ENCODE measurements at places on chromosomes 4 and X. TPM values are rescaled to one million over a fixed set of nuclear protein-coding genes. Genes with fewer than 3 reads are reported as not detected.

DNA sequence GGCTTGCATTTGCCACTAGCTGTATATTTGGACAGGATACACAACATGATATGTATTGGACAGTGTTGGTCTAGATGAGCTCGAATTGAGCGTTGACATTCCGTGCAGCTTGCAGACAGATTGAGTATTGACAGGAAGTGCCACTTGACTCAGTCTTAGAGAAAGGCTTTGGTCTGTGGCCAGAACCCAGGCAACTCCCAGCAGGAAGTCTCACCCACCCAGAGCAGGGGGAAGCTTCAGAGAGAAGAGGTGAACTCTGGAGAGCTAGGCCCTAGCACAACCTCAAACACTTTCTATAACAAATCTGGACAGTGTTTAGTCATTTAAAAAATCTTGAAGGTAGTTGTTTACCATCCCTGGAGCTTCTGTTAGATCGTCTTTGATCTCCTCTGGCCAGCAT lies 280.5 kb downstream of the FBXW7 start:
- no peaks in the 10 kb centered on the region for H3K4me1 ChIP-seq
- no peak for DNase-seq
- H3K4me3 ChIP-seq, result no peak overlapping the region
- no peaks in the 10 kb centered on the region for H3K36me3 ChIP-seq
- no peaks in the 10 kb centered on the region for H3K27me3 ChIP-seq
- H3K27ac ChIP-seq, result no peak overlapping the region

RASGEF1B gene
- total RNA-seq, result 8.5 TPM

SLAIN2 gene
- total RNA-seq, result 199 TPM

SLC16A2 gene
- total RNA-seq, result 8.3 TPM

GRCh38 chr4:170675568-170676262 lies 586.0 kb upstream of the AADAT start:
- DNase-seq, result no peak
- H3K27me3 ChIP-seq, result no peaks in the 10 kb centered on the region
- H3K27ac ChIP-seq, result no peak overlapping the region
- no peaks in the 10 kb centered on the region for H3K36me3 ChIP-seq

DNA sequence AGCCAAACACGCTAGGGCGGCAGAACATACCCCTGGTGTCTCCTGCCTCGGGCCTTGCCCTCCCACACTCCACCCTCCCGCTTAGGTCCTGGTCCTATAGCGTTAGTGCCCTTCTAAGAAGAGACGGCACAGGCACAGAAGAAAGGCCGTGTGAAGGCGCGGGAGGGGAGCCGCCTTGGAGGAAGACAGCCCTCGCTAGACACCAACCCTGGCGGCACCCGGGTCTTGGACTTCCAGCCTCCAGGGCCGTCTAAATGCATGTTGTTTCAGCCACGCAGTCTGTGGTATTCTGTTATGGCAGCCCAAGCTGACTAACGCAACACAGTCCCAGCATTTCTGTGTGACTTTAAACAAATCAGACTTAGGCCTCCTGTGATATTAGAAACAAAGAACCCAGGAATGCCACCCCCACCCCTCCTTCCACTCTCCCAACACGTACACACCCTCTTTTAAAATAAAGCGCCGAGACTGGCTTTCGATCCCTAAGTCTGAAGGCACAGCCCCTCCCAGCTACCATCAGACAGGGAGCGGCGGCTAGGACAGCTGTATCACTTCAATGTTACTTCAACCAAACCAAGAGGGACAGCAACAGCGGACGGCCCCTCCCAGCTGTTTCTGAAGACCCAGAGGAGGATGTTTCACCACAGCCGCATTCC lies 128.0 kb downstream of the AFAP1 start:
- H3K4me1 ChIP-seq, result peaks cover 52% of the 10 kb centered on the region
- peak overlapping the region; percentile 9 for H3K4me3 ChIP-seq
- H3K27me3 ChIP-seq, result no peaks in the 10 kb centered on the region
- DNase-seq, result peak; percentile 90
- H3K36me3 ChIP-seq, result peaks cover 38% of the 10 kb centered on the region
- H3K27ac ChIP-seq, result peak overlapping the region; percentile 68

DKC1 gene
- total RNA-seq, result 15.2 TPM

NDST4 gene
- total RNA-seq, result not detected

DNA sequence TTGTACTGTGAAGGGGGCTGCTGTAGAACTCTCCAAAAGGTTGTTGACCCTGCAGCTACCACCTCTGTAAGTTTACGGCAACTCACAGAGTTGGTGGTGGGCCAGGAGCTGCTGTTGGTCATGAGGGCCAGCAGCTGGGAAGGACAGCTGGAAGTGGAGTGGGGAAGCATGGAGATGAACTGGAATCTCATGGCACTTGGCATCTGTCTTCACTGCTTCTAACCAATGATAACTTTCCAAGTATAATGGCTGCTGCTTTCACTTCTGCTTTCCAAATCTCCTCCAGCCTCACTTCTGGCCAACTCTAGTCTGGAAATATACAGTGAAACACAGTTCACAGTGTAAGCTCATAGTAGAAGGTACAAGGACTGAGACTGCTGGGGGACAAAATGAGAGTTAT lies 126.5 kb upstream of the INTU start:
- H3K27ac ChIP-seq, result no peak overlapping the region
- H3K27me3 ChIP-seq, result no peaks in the 10 kb centered on the region
- peaks cover 20% of the 10 kb centered on the region for H3K4me1 ChIP-seq
- H3K4me3 ChIP-seq, result no peak overlapping the region
- no peak for DNase-seq
- no peaks in the 10 kb centered on the region for H3K36me3 ChIP-seq

DNA sequence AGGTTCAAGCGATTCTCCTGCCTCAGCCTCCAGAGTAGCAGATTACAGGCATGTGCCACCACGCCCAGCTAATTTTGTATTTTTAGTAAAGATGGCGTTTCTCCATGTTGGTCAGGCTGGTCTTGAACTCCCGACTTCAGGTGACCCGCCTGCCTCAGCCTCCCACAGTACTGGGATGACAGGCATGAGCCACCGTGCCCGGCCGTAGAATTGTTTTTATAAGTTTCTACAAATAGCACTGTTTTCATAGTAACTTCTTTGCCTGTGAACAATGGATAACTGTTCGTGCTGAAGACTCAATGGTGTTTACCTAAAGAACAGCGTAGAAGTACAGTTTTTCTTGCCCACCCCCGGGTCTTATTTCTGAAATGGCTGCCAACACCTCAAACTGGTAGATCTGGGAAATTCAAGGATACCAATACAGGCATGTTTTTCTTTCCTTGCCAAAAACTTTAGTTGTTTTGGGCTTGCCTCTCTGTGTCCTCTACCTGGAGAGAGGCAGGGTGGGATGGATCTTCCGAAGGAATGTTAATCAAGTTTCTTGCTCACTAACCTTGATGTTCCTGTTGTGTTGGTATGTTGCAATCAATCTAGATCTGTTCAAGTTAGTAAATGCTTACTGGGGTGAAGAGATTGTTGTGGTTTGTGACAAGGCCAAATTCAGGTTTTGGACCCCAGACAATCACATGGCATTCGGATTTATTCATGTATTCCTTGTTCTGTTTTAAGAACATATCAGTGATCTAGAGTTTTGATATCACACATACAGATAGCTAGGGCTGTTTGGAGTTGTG lies 2.8 kb upstream of the RUFY3 start:
- no peaks in the 10 kb centered on the region for H3K27me3 ChIP-seq
- DNase-seq, result no peak
- H3K4me3 ChIP-seq, result no peak overlapping the region
- H3K27ac ChIP-seq, result no peak overlapping the region

DNA sequence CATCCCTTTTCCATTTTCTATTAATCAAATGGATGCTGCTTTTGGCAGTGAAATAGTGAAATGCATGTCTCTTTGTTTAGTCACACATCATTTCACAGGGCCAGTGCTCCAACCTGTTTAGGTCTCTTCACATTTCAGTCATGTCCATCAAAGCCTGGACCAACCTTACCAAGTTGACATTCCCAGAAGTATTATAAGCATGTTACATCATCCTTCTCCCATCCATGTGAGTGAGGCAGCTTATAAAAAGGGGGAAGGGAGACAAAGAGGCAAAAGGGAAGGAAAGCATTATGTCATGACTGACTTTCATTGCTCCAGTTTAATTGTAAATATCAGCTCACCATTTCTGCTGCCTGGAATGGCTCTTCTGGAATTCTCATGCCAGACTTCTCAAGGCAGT lies 94.4 kb downstream of the NWD2 start:
- H3K27me3 ChIP-seq, result no peaks in the 10 kb centered on the region
- H3K4me3 ChIP-seq, result no peak overlapping the region
- H3K4me1 ChIP-seq, result no peaks in the 10 kb centered on the region
- no peaks in the 10 kb centered on the region for H3K36me3 ChIP-seq

GRCh38 chrX:47807548-47807947 lies 29.2 kb upstream of the ZNF81 start:
- H3K4me1 ChIP-seq, result no peaks in the 10 kb centered on the region
- H3K27me3 ChIP-seq, result no peaks in the 10 kb centered on the region
- no peak for DNase-seq
- no peak overlapping the region for H3K4me3 ChIP-seq
- H3K36me3 ChIP-seq, result no peaks in the 10 kb centered on the region

DNA sequence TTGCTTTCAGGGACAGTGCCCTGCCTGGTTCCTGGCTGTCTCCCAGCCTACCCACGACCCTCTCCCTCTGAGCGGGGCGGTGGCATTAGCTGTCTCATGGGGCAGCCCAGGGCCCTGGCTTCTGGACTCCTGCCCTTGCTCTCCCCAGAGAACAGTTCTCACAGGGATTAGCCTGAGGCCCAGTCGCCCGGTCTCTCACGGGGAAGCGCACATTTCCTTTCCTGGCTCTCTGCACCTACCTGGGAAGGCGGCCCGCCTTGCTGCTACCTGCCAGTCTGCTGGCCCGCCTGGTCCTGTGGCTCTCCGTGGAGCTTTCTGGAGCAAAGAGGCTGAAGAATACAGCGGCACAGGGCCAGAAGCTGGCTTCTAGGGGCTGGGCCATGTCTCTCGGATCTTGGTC lies 128.4 kb downstream of the FHDC1 start:
- DNase-seq, result no peak
- H3K36me3 ChIP-seq, result no peaks in the 10 kb centered on the region
- H3K4me3 ChIP-seq, result no peak overlapping the region
- H3K4me1 ChIP-seq, result no peaks in the 10 kb centered on the region
- H3K27ac ChIP-seq, result no peak overlapping the region
- no peaks in the 10 kb centered on the region for H3K27me3 ChIP-seq

DNA sequence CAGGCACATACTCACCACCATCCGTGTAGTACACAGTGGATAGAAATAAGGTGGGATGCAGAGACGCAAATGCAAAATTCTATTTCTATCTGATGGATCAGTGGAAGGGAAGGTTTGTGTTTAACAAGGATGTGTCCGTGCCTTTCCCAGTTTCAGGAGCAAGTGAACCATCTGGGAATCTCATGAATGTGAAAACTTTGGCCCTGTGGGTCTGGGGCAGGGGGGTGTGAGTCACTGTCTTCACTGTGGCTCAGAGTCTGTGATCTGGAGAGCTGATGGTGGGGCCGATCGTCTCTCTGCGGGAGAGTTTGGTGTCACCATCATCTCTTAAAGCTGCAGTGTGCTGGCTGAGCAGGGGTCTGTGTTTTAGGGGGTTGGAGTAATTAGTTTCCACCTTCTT lies 179.3 kb upstream of the STS start:
- H3K36me3 ChIP-seq, result no peaks in the 10 kb centered on the region
- H3K27ac ChIP-seq, result no peak overlapping the region
- DNase-seq, result no peak
- H3K4me1 ChIP-seq, result no peaks in the 10 kb centered on the region
- H3K4me3 ChIP-seq, result no peak overlapping the region

BGN gene
- total RNA-seq, result 206 TPM

- H3K4me3 ChIP-seq, result peak overlapping the region; percentile 45
- H3K36me3 ChIP-seq, result no peaks in the 10 kb centered on the region
- peak overlapping the region; percentile 89 for H3K27ac ChIP-seq
- H3K27me3 ChIP-seq, result no peaks in the 10 kb centered on the region
- peak; percentile 83 for DNase-seq
- peaks cover 51% of the 10 kb centered on the region for H3K4me1 ChIP-seq
Measured at GRCh38 chr4:173505924-173506518, 24.0 kb downstream of the HAND2 start.

GRCh38 chr4:184752496-184753275 lies 18.8 kb upstream of the CENPU start:
- no peak for DNase-seq
- no peak overlapping the region for H3K4me3 ChIP-seq
- peaks cover 19% of the 10 kb centered on the region for H3K36me3 ChIP-seq
- H3K27me3 ChIP-seq, result no peaks in the 10 kb centered on the region
- H3K4me1 ChIP-seq, result no peaks in the 10 kb centered on the region

DNA sequence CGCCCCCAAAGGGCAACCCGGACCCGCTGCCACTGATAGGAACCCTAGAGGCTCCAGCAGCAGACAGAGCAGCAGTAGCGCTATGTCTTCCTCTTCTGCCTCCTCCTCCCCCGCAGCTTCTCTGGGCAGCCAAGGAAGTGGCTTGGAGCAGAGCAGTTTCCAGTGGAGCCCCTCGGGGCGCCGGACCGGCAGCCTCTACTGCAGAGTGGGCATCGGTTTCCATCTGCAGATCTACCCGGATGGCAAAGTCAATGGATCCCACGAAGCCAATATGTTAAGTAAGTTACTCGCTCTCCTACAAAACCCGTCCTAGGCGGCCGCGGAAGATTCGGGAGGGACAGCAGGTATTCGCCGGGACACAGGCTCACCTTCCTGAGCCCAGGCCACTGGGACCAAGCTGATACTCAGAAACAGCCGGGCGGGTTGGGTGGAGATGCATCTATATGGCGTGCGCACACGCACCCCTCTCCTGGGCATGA lies 477 bp downstream of the FGF5 start:
- H3K36me3 ChIP-seq, result no peaks in the 10 kb centered on the region
- peak overlapping the region; percentile 32 for H3K4me3 ChIP-seq
- DNase-seq, result no peak
- peaks cover 12% of the 10 kb centered on the region for H3K27me3 ChIP-seq

DNA sequence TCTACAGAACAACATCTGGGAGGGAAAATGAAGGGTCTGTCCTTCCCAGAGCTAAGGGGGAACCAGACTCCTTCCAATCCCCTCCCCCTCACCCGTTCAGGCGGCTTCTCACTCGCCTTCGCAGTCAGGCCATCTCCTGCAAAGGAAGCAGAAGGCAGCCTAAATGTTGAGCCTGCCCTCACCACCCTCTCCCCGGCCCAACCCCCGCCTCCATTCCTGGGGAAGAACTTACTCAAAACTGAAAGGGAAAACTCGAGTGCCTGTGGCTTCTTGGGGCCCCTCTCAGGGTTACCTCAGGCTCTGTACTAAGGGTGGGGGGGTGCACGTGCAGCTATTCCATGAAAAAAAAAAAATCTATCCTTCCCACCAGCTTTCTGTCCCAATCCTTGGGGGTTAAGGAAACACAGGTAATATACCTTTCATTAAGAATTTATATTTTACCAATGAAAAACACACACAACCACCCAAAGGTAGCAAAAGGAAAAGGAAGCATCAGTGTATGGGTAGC lies 2.4 kb downstream of the ZMYM3 start:
- no peak for DNase-seq
- peaks cover 13% of the 10 kb centered on the region for H3K36me3 ChIP-seq
- no peak overlapping the region for H3K27ac ChIP-seq
- H3K4me3 ChIP-seq, result no peak overlapping the region
- H3K27me3 ChIP-seq, result no peaks in the 10 kb centered on the region

GRCh38 chr4:172584816-172585215 lies 583.8 kb upstream of the GALNT7 start:
- H3K27ac ChIP-seq, result no peak overlapping the region
- H3K4me1 ChIP-seq, result no peaks in the 10 kb centered on the region
- no peak overlapping the region for H3K4me3 ChIP-seq
- no peak for DNase-seq
- no peaks in the 10 kb centered on the region for H3K27me3 ChIP-seq
- no peaks in the 10 kb centered on the region for H3K36me3 ChIP-seq

UGT2A3 gene
- total RNA-seq, result not detected

- no peak overlapping the region for H3K4me3 ChIP-seq
- no peak overlapping the region for H3K27ac ChIP-seq
- H3K27me3 ChIP-seq, result no peaks in the 10 kb centered on the region
- no peaks in the 10 kb centered on the region for H3K36me3 ChIP-seq
- H3K4me1 ChIP-seq, result no peaks in the 10 kb centered on the region
Measured at GRCh38 chrX:2875798-2876399, 47.2 kb downstream of the GYG2 start.
